ENCODE measurements at places on chromosomes 16 and 17.

GRCh38 chr17:76757256-76757655 lies 19.3 kb downstream of the MFSD11 start:
- no peak for DNase-seq

- DNase-seq: peak; percentile 40
Measured at GRCh38 chr16:27366687-27367460, 35.1 kb upstream of the IL21R start.

- peak; percentile 60 for DNase-seq
Measured at GRCh38 chr16:30185683-30186421, 2.5 kb downstream of the CORO1A start.

DNA sequence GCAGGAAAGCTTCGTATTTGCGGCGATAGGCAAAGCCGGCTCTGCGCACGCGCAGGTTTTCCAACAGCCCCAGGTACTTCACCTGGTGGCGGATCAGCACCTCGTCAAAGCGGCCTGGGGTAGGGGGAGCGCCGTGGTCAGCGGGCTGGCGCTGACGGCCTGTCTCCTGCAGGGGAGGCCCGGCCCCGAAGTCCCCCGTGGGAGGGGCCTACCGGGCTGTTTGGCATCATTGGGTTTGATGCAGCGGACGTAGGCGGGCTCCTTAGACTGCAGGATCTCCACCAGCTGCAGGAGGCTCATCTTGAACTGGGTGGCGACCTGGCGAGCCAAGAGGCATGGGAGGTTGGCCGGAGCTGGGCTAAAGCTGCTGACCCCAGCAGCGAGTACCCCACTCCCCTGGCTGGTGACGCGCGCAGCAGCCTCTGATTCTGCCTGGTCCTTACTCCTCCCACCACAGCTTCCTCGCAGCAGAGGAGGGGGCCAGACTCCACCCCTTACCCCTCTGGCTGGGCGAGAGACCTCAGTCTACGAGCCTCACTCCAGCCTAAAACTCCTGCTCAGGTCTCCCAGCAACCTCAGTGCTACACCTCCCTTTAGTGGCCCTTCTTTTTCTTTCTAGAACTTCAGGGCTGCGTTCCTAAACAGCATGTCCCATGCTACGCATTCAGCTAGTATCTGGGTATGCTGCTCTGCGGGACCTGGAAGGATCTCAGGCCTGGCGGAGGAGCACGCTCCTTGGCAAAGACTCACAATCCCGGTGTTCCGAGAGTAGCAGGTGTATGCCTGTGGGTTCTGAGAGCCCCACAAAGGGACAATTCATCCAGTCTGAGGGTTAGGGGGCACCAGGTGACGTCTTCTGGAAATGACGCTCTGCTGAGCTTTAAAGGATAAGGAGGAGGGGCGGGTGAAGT lies 16.1 kb upstream of the CRK start:
- DNase-seq: no peak

DNA sequence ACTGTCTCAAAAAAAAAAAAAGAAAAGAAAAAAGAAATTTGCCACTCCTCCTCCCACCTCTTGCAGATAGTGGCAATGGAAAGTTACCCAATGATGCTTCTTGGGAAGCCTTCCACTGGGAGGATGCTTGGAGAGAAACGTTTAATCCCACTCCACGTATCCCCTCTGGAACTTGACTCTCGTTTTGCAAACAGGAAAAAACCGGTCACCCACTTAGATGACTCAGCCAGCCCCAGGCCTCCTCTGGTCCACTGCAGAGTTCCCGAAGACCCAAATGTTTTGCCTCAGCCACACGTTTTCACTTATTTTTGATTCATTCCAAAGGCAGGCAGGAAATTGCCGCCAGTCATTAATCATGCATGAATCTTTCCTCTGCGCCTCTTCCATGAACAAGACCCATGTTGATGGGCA lies 9.3 kb upstream of the TNFRSF17 start:
- no peak for DNase-seq

DNA sequence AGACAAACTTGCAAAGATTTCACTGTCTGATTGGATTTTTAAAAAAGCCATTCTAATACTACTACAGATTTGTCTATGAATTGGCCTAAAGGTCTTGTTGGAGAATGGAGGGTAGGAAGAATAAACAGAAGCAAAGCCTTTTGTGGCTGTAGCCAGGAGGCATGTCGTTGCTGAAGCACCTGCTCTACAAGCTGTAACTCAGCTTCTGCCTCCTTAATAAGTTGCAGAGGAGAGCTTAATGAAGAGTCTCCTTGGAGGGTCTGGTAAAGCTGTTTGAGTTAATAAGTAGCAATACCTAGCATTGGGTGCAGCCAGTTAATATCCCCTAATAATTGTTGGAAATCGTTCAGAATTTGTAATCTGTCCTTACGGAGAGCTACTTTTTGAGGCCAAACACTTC lies 10.0 kb upstream of the ZNF689 start:
- DNase-seq: no peak

- no peak for DNase-seq
Measured at GRCh38 chr16:11996433-11997330, 20.1 kb downstream of the SNX29 start.
